Urinary bladder (tissue), 4 donors: ENCODE measurements at places on chromosomes 11 and 22. TPM values are rescaled to one million over a fixed set of nuclear protein-coding genes. Genes with fewer than 3 reads are reported as not detected.

MS4A15 gene
- total RNA-seq = not detected

KCNJ11 gene
- 1.4 TPM for total RNA-seq

GRCh38 chr11:20113149-20113438 lies 47.2 kb downstream of the DBX1 start:
- no peak for DNase-seq

GRCh38 chr22:39470451-39471291 lies 13.9 kb downstream of the MGAT3 start:
- DNase-seq = no peak

GRCh38 chr22:35384975-35385588 lies 4.2 kb downstream of the HMOX1 start:
- DNase-seq = no peak

- DNase-seq = no peak
These were observed 100.5 kb upstream of the RRM1 start for GRCh38 chr11:3994030-3994640.

DNA sequence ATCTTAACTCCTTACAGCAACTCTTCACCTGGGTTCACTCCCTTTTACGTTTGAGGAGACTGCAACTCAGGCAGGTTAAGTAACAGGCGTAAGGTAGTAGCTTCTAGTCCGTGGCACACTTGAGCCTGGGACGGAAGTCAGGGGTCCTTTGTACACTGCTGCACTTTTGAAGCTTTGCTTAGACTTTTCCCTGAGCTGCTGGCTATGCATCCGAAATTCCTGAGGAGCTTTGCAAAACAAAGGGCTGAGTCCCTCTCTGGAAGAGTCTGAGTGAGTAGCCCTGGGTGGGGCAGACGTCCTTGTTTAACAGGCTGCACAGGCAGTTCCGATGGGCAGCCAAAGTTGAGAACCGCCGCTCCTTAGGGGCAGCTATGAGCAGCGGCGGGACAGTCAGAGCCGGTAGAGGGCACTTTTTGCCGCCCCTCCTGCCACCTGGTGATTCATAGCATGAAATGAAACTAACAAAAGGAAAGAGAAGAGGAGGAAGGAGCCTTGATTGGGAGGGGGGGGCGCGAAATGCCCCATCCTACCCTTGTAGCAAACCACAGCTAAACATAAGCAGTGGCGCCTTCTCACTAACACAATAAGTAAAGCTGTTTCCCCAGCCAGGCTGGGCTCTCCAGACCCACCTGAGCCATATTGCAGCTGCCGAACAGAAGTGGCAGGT lies 1.4 kb downstream of the TMEM109 start:
- DNase-seq = peak; percentile 25

DNA sequence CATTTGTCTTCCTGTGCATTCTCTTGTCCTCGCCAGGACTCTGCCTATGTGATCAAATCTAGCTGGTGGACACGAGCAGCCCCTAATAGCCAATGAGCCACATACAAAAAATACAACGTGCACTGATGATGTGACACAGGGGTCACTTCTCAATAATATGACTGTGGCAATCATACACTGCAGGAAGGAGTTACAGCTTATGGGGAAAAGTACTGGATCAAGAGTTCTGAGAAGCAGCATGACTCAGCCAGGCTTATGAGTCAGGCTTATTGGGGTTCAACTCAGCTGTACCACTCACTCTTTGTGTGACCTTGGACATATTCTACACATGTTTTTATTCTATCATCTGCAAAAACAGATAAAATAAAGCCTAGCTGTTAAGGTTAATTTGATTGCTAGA lies 889.4 kb upstream of the TENM4 start:
- DNase-seq = no peak
